ENCODE measurements at places on chromosomes 6 and 20.

GRCh38 chr6:70225055-70225454 lies 77.8 kb downstream of the COL9A1 start:
- DNase-seq = no peak

DNA sequence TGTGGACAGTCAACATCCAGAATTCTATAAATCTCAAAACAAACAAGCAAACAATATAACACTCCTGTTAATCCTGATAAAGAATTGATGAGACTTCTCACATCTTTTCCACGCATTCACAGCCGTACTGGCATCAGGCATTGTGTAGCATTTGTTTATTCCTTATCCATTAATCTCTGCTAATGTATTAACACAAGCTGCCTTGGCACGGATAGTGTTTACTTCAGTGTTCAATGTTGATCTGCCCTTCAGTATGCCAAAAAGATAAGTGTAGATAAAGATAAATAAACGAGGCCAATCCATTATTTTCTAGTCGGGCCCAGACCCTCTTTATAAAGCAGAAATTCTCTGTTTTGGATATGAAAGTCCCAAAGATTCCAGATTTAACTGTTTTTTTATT lies 16.1 kb downstream of the UFL1 start:
- DNase-seq = no peak

- DNase-seq = no peak
Measured at GRCh38 chr6:15405129-15406068, 159.5 kb downstream of the JARID2 start.

GRCh38 chr6:131627724-131628682 lies at the start of gene MED23:
MED23 (minus strand) TSS chr6:131628242; CDS start chr6:131628049, 193 bp downstream.
- peak; percentile 89 for DNase-seq

DNA sequence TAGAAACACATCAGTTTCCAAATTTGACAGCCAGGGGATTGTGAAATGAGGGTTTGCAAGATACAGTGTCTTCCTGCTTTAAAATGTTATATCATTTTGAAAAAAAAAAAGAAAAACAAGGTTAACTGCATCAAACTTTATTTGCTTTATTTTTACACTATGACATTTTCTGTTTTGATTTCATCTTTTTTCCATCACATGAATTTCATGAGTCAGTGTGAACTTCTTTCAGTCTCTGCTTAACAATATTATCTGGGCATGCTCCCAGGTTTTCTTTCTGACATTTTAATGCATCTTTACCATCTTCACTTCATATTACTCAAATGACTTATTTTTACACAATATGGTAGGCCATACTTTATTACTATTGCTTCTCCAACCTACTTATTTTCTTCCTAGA lies 1.9 kb downstream of the NCOA7 start:
- DNase-seq = no peak

All from central memory CD4-positive, alpha-beta T cell (primary cell).